ENCODE measurements at places on chromosomes 1 and 21. TPM values are rescaled to one million over a fixed set of nuclear protein-coding genes. Genes with fewer than 3 reads are reported as not detected.

- DNase-seq = no peak
Measured at GRCh38 chr1:180854456-180854855, 58.2 kb upstream of the KIAA1614 start.

GRCh38 chr1:53172426-53173128, 24.0 kb upstream of the CPT2 start:
- no peak for DNase-seq

DNA sequence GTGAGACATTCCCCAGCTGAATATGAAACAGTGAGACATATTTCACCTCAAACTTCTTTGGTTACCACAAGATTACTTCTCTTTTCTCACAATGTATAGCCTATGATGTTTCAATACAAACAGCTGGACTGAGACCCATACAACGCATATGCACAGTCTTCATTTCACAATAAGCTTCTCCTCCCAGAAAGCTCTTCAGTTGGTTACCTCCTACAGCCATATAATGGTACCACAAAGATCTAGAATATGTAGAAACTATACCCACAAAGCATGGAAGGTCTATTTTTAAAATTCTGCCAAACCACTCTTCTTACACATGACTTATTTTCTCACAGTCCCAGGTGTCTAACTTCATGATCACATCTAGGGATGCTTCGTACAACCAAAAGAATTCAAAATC, 70.8 kb downstream of the JAK1 start:
- no peak for DNase-seq

DNA sequence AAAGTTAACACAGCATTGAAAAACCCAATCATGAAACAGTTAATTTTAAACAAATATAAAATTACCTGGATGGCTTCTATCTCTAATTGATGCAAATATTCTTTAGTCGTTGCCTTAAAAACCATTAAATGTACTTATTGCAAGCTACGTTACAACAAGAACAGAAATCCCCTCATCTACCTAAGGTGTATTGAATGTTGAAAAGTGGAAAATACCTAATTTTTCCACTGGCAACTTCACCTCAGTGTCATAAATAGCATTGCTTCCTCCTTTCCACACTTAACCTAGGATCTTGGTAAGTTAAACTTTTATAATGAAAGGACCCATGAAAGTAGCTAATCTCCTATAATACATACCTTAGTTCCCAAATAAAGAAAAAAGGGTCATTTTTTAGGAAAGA, 5.4 kb downstream of the GADD45A start:
- no peak for DNase-seq

DNA sequence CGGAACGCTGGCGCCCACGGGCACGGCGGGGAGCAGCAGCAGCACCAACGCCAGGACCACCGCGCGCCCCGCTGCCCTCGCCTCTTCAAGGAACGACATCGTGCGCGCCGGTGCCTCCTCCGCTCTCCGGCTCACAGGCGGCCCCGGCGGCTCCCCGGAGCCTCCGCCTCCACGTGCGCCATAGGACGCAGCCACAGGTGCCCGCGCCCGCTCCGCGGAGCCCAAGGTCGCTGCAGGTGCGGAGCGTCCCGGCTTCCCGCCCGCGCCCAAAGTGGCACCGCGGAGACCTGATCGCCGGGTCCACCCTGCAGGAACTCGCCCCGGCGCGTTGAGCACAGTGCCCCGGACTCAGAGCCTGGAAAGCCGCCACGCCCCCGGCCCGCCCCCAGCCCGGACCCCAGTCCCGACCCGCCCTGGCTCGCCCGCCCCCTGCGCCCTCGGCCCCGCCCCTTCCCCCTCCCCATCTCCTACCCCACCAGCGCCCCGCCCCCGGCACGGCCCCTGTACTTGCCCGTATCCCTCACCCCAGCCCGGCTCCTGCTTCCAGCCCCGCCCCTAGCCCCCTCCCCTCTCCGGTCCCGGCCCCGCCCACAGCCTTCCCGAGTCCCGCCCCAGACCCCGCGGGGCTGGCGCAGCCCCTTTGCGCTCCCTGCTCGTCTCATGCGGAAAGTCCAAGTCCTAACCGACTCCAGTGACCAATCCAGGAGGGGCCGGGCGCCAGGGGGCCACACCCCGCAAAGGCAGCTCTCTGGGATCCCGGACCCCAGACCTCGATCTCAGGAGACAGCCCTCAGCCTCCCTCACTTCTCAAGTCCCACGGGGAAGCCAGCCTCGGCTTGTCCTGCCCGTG, at the start of gene MEGF6:
TSS of gene MEGF6 (minus strand) at position 339 of the 850 bp plus-strand sequence. CDS start at position 99, 240 bp downstream.
- DNase-seq = peak; percentile 80

The GRHL3 gene
- 120 TPM for total RNA-seq

The NEXN gene
- 0.60 TPM for total RNA-seq

The NES gene
- total RNA-seq = 1.9 TPM

The RIMKLA gene
- total RNA-seq = 0.11 TPM

Data from suprapubic skin (tissue), 4 donors.